ENCODE measurements at places on chromosomes 7 and 10.

- no peak for DNase-seq
These were observed 16.2 kb downstream of the LSM5 start for GRCh38 chr7:32474008-32474407.

GRCh38 chr7:44307301-44307900, 18.0 kb downstream of the CAMK2B start:
- DNase-seq, result no peak

- no peak for DNase-seq
These were observed 106.6 kb upstream of the SHH start for GRCh38 chr7:155918720-155919390.

DNA sequence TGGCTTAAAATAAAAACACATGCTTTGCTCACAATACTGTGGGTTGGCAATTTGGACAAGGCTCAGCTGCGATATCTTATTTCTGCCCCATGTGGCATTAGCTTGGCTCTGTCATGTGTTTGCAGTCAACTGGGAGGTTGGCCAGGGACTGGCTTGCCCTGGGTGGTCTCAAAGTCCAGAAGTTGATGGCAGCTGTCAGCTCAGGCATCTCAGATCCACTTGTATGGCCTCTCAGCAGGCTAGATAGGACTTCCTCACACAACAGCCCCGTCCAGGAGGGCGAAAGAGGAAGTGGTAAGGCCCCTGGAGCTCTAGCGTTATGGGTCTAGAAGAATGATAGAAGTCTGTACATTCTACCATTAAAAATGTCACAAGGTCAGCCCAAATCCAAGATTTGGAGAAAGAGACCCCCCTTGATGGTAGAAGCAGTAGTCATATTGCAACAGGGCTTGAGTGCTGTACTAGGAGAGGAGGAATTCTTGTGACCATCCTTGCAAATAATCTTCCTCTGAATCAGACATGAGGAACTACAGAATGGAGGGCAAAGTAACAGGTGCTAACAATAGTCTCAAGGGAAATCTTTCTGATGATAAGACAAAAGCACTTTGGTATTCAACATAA, 166.2 kb downstream of the FAM107B start:
- no peak for DNase-seq

DNA sequence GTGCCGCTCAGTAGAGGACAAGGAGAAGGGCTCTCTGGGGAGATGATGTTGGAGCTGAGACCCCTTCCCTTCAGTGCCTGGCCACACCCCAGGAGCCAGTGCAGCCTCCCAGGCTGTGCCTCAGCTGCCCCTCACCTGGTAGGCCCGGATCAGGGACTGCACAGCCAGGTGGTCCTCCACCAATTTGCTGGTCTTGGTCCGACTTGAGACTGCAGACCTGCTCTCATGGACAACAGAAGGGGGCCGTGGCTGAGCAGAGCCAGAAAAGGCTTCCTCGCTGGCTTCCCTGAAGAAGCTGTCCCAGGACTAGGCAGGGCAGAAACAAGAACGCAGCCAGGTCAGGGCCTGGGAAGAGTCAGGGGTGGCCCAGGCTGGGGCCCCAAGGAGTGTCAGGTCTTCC, 5.5 kb downstream of the OGDHL start:
- DNase-seq, result no peak

GRCh38 chr10:43322769-43323168, 48.7 kb upstream of the FXYD4 start:
- DNase-seq, result peak; percentile 75

DNA sequence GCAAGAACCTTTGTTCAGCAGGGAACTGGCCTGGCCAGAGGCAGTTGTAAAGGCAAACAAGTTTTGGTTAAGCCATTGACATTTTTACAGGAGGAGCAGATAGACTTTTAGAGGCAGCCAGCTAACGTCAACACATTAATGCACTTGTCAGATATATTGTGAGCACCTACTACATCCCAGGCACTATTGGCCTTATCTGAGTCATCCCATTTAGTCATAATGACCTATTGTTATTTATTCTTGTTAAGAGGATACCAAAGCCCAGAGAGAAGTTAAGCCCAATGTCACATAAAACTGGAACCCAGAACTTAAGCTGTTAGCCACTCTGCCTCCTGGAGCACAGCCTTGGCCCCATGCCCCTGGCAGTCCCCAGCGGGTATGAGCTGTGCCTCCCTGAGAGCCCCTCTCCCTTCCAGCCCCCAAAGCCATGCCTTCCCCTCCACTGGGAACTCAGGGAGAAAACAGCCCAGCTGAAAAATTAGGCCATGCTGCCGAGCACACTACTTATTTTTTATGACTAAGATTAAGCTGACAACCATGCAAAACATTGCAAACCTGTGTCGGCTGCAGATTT, 32.7 kb upstream of the TRIM8 start:
- DNase-seq, result no peak

DNA sequence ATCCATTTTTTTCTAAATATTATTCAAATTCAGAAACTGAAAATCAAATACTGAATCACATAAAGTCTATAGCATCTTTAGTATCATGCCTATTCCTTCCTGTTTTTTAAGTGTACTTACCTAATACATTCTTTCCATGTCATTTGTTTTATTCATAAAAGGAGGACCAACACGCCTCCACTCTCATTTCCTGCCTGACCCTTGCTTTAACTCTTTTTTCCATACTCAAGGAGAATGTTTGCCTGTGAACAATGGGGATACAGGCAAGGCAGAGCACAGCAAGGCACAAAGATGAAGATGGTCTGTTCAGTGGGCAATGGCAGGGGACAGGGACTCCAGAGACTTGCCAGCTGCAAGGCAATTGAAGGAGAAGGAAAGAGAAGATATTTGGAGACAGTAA, 121.2 kb upstream of the FEZF1 start:
- no peak for DNase-seq

GRCh38 chr10:72082856-72083789, 5.2 kb downstream of the SPOCK2 start:
- DNase-seq, result no peak

- DNase-seq, result no peak
These were observed 106.1 kb downstream of the MAD1L1 start for GRCh38 chr7:2126621-2127020.

- DNase-seq, result no peak
These were observed 81.9 kb upstream of the SMIM30 start for GRCh38 chr7:113200281-113200680.

GRCh38 chr7:6172224-6172909, 100.1 kb downstream of the CYTH3 start:
- no peak for DNase-seq

GRCh38 chr10:90112681-90113080, 411.3 kb downstream of the KIF20B start:
- no peak for DNase-seq

- DNase-seq, result no peak
These were observed 499.4 kb downstream of the AUTS2 start for GRCh38 chr7:70097645-70098044.

GRCh38 chr7:10688544-10688943, 285.1 kb upstream of the PHF14 start:
- no peak for DNase-seq

GRCh38 chr10:81040031-81040430, 502.3 kb downstream of the SH2D4B start:
- DNase-seq, result no peak

DNA sequence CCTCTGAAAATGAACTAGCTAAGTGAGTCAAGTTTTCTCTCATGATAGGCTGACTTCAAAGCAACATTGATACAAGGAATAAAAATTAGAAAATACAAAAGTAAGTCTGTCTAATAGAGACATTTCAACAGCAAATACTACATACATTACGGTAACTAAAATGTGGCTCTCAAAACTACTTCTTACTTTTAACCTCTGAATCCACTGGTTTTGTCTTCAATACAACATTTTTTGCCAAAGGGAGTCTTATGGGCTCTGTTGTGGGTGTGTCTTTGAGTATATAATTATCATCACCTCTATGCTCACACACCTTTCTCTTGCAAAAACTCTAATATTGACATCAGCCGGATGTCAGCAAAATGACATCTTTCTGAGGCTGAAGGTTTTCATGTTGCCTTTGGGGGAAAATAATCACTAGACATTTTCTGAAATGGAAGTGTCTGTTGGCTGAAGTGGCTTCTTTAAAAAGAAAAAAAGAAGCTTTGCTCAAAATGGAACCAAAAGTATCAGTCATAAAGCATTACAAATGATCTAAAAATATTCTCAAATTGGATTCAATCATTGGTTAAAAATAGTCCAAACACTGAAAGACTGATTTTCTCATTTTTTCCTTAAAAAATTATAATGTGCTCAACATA, 41.8 kb upstream of the FAM133B start:
- no peak for DNase-seq

- no peak for DNase-seq
These were observed 248.5 kb downstream of the BUB3 start for GRCh38 chr10:123402656-123403055.

DNA sequence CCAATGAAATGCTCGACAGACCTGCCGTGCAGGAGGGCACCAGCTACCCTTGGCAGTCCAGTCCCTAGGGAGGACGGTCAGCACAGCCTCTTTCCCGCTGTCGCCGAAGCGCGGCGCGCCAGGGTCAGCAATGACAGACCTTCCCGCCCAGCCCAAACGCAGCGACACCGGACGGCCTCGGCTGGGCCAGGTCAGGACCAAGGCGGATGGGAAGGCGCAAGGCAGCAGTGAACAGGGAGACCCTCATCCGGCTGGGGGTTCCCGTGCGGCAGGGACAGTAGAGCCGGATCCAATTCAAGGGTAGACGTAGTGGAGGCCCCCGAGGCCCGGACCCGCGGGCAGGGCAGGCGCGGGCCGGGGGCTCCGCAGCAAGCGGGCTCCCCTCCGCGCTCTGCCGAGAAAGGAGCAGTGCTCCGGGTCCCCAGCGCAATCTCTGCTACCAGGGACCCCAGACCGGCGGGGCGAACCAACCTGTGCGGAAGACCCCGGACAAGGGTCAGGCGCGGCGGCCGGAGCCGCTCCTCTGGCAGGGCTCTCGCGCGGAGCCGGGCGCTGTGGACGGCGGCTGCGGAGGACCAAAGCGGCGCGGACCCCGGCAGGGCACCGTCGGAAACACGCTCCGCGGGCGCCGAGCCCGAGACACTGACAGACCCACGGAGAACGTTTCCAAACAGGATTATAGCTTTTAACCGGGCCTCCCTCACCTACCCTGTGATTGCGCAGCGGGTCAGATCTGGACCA, at the start of gene SEC31B:
Gene SEC31B (minus strand): TSS at position 551 of the 741 bp plus-strand sequence. CDS start 2,909 bp downstream, outside the sequence.
- DNase-seq, result no peak

- DNase-seq, result no peak
These were observed 1152.0 kb downstream of the SORCS3 start for GRCh38 chr10:105793071-105793470.

DNA sequence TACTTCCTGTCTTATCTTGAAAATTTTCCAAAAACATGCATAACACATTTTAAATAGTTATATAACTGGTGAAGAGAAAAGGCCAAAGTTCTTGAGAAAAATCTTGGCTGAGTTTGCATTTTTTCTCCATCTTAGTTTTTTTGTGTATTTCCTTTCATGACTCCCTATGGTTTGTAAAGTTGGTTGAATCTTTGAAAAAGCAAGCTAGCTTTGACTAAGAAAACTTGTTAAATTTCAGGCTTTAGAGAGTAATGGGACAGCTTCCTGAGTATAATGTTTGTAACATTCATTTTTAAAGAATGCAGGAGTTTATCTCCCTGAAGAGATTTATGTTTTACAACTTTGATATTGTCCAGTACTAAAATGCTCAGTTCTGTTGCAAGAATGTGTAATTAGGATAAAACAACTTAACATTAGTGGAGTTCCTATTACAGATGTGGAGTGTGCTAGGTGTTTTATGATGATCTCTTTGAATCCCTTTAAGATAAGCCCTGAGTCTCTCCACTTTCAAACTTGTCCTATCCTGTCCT, 11.1 kb upstream of the HERPUD2 start:
- DNase-seq, result no peak

DNA sequence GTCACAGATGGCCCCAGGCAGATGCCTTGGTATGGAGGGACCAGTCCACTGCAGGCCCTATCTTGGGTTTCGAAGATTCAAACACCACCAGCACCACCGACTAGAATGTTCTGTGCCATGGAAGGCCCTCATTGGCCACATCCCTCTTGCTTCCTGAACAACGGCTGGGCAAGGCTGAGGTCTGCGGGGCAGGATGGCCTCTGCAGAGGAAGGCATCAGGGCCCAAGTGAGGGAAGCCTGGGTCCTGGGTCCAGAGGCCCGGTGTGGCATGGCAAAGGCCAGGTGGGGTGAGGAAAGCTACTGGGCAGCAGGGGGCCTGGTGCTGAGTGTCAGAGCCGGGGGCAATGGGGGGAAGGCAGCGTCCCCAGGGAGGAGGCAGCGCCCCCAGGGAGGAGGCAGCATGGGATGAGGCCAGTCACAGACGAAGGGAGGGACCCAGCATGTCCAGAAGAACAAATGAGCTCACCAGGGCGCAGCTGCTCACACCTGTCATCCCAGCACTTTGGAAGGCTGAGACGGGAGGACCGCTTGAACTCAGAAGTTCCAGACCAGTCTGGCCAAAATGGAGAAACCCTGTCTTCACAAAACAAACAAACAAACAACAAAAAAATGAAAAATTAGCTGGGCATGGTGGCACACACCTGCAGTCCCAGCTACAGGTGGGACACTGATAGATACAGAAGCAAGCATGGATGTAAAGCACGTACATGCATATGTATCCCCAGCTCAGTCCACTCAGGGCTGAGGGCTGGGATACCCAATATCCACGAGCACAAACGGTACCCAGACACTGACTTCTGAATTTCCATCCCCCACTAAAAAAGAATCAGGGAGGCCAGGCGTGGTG, 64.4 kb downstream of the PROSER2 start:
- no peak for DNase-seq

GRCh38 chr10:20200758-20201157, 384.5 kb downstream of the PLXDC2 start:
- no peak for DNase-seq

DNA sequence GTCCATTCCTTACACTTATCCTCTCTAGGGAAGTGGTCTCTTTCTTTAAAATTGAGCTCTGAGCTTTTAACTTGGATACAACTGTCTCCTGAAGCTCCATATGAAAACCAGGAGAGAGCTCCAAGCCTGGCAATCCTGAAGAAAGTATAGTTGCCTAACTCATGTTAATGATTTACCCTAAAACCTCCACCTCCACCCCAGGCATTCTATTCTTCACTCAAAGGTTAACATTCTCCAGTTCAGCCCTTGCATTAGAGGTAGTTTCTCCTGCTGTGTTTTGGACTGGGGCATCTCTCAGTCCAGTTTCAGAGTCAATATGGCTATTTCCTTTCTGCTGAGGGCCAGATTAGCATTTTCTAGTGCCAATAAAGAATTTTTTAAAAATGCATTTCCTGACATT, 195.5 kb downstream of the SLC25A13 start:
- DNase-seq, result no peak

- DNase-seq, result no peak
These were observed 27.0 kb upstream of the JAZF1 start for GRCh38 chr7:28207486-28208158.

GRCh38 chr7:121466455-121466854, 70.3 kb upstream of the FAM3C start:
- DNase-seq, result no peak

- DNase-seq, result no peak
These were observed 7.7 kb upstream of the OPALIN start for GRCh38 chr10:96366508-96366907.

Measured in activated naive CD4-positive, alpha-beta T cell treated with anti-CD3 and anti-CD28 coated beads, Interleukin-2, amount 50 U/mL, for 16 hours (primary cell).